ENCODE measurements at places on chromosomes 13 and 19.

DNA sequence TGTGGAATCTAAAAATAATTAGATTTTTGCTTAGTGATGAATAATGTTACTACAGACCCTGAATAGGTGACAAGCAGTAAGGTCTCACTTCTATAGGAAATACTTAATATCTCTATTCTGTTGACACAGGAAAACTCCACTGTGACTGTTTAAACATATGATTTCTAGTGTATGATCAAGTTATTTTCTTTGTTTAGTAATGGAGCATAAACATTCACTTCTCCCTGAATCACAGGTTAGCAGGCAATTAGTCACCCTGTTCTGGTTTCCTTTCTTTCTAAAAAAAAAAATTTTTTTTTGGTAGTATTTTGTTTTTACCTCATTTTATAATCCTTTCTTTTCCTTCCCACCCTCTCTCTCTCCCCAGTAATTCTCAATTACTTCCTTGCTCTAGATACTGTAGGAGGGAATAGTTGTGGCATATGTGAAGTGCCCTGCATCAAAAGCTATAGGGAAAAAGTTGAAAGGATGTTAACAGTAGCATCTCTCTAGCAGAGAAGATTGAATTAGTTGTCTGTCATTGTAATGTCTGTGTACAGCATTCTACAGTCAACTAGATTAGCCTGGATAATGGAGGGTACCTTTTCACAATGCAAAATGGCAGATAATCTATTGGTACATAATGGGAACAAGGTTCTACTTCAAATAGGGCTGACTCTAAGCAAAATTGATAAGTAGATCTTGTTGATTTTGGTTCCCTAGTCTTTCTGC lies 3.5 kb downstream of the HS6ST3 start:
- DNase-seq, result no peak

GRCh38 chr19:41325947-41326706 lies 16.2 kb downstream of the CCDC97 start:
- no peak for DNase-seq

DNA sequence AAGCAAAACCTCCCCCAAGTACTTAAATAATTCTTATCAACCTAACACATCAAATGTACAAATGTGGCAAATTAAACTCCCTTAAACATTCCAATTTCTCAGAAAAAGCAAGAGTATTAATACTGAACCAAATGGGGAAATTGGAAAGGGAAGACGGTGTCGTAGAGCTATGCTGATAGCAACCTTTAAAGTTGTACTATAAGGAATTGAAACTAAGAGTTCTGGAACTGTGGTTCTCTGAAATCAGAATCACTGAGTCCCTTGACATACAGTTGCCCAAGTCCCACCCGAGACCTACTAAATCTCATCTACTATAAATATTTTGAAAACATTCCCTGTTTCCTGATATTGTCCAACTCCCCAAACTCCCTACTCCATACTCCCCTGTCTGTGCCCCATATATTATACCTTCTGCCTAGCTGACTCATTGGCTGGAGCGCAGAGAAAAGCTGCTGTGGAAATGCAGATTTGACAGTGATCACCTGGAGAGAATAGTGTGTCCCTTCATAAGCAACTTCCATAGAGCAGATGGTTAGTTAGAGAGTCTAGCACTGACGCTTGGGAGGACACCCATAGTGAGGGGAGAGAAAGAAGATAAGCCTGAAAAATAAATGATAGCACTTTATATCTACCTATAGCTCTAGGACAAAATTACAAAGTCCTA lies 51.4 kb upstream of the ITM2B start:
- no peak for DNase-seq

GRCh38 chr13:90943946-90944345 lies 403.5 kb upstream of the MIR17HG start:
- no peak for DNase-seq

DNA sequence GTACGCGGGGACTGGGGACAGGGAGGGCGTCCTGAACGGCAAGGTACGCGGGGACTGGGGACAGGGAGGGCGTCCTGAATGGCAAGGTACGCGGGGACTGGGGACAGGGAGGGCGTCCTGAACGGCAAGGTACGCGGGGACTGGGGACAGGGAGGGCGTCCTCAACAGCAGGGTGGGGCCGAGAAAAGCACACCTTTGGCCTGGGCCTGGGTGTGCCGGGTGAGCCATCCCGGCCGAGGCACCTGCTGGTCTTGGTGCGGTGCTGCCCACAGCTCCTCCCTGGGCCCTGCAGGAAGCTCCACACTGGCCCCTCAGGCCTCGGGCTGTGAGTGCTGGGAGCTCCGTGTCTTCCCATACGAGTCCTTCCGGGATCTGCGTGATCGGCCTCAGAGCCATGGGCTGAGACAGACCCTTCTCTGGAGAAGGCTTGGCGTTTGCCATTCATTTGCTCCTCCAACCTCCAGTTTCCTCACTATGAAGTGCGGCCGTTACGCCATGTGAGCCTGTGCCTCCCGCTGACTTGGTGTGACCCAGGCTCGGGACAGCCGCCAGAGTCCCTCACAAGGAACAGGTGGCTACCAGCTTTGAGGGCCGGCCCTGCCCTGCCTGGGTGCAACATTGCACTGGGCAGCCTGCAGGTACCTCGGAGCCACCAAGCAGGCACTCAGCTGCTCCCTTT lies 7.8 kb upstream of the ZNF554 start:
- no peak for DNase-seq

DNA sequence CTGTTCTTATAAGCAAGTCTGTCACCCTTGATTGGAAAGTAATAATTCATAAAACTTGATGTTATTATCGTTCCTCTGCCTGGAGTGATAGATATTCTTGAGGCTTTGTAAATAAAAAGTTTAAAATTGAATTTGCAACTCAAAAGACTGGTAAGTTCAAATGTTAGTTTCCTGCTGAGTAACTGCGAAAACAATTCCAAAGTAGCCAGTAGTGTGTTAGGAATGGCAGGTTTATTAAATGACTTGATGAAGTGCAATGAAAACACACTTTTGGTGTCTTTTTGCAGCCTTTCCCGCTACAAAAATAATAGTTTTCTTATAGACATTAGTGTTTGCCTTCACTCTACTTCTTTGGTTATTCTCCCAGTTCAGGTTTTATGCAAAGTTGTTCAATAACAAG lies 299.3 kb downstream of the DLEU7 start:
- DNase-seq, result no peak

DNA sequence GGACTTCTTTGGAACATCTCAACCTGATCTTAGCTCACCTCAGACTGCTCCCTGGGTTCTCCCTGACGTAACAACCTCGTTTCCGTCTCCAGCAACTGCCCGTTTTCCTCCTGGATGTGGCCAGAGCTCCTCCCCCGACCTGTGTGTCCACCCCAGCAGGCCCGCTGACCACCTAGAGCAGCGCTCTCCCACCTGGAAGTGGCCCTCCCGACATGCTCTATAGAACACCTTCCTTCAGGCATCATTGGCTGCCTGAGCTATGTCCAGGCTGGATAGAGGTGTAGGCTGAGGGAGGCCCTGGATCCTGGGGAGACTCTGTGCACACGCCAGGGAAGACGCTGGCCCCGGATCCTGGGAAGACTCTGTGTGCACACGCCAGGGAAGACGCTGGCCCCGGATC lies 81.3 kb downstream of the TEX29 start:
- no peak for DNase-seq

DNA sequence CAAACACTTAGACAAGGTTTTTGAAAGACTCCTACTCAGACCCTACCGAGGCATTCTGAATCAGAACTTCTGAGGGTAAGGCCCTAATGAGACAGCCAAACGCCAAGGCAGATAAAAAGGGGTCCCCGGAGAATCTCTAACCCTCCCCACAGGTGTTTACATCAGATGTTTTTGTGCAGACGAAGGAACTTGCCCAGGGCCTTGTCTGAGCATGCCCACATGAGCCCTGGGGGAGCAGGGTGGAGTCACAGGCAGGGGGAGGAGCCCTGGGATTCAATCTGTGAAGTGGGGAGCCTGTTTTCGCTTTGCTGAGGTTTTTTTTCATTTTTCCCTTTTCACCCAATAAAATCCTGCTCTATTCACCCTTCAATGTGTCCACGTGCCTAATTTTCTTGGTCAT lies 61.6 kb upstream of the MED4 start:
- peak; percentile 42 for DNase-seq

DNA sequence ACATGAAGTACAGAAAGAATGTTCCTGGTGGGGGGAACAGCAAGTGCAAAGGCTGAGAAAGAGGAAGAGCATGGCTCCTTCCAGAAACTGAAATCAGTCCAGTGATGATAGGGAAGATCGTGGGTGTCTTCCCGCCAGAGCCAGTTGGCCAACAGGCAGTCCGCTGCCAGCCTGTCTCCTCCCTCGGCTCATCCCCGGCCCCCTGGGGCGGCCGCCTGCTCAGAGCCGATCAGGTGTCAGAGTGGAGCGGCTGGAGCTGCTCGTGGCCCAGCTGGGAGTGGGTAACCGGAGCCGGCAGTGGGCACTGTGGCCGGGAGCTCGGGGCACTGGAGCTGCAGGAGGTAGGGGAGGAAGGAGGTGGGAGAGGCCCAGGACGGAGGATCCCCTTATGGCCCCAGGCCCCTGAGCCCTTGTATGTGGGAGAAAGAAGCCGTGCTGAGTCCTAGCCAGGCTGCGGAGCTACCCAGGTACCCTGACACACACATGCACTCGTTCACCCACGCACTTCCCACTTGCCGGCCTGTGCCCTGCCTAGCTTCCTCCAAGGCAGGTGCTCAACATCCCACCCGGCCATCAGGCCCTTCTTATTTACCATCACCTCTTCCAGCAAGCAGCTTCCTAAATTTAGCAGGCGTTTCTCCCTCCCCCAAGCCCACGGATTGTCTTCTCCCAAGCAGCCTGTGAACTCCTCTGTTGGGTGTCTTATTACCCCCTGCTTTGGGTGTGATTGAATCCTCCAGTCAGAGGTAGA lies 1.7 kb downstream of the ANKRD24 start:
- no peak for DNase-seq
